ENCODE measurements at places on chromosomes 7 and 10. TPM values are rescaled to one million over a fixed set of nuclear protein-coding genes. Genes with fewer than 3 reads are reported as not detected.

NKX2-3 gene
- total RNA-seq = not detected

TLX1 gene
- not detected for total RNA-seq

DOCK4 gene
- total RNA-seq = 5.2 TPM

CYP3A7 gene
- not detected for total RNA-seq

PLAU gene
- 55.2 TPM for total RNA-seq
